ENCODE measurements at places on chromosomes 6 and 20. TPM values are rescaled to one million over a fixed set of nuclear protein-coding genes. Genes with fewer than 3 reads are reported as not detected.

DNA sequence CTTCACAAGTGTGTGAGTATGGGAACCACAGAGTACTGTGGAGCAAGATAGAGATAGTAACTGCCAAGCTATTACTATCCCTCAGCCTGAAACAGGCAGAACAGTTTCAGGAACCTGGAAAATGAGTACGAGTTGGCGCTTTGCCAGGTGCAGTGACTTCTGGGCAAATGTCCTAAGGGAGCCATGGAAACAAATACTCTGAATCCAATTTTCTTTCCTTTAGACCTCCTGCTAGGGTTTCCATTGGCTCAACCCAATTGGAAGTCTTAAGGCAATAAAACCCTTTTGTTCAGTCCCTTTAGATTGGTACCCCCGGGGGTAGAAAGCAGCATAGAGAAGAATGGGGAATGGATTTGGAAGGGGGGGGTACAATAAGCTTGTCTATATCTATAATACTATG, 205.0 kb upstream of the EPHA7 start:
- no peak for DNase-seq
- no peaks in the 10 kb centered on the region for H3K27me3 ChIP-seq
- H3K4me3 ChIP-seq = no peak overlapping the region
- H3K27ac ChIP-seq = no peak overlapping the region
- no peaks in the 10 kb centered on the region for H3K36me3 ChIP-seq

DNA sequence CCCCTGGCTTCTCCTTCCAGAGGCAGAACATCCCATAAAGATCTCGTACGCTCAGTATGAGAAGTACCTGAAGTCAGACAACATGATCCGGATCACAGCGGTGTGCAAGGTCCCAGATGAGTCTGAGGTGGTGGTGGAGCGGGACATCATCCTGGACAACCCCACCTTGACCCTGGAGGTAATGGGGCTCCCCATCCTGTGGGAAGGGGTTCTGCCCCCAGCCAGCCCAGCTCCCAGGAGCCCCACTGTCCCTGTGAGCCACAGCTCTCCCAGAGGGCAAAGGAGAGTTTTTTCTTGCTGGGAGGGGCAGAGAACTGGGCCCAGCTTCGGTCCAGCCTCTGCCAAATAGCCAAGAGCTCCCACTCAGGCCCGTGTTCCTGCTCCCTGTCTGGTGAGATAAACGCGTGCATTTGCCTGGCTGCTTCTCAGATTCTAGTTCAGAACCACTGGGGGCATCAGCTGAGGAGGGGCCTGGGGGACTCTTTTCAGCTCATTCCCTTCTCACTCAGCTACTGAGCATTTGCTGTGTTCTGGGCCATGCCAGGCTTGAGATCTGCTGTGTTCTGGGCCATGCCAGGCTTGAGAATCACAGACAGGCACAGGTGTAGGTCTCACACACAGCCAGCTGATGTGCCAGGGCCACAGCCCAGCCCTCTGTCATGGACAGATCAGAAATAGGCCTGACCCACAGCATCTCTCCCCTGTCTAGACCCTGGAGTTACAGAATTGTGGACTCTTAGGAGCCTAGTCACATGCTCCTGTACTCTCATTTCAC, 39.5 kb downstream of the TGM3 start:
- H3K4me1 ChIP-seq = no peaks in the 10 kb centered on the region
- DNase-seq = peak; percentile 47
- no peak overlapping the region for H3K27ac ChIP-seq
- no peak overlapping the region for H3K4me3 ChIP-seq
- H3K36me3 ChIP-seq = no peaks in the 10 kb centered on the region

DNA sequence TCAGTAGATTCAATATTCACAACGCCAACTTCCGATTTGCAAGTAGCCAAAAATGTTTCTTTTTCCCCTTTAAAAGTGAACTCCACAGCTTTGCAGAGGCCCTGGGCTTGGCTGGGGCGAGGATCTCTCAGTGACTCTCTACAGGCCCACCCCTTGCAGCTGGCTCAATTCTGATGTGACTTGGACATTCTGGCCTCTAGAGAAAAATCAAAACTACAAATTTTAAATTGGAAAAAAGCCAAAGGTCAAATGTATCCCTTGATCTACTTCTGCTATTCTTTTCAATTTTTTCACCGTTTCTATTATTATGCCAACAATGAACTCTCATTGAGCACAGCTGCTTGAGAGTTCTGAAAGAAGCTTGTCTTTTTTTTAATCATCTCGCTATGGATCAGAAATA, 245.9 kb upstream of the HS3ST5 start:
- no peaks in the 10 kb centered on the region for H3K27me3 ChIP-seq
- H3K4me3 ChIP-seq = no peak overlapping the region
- no peak for DNase-seq
- H3K36me3 ChIP-seq = no peaks in the 10 kb centered on the region
- H3K4me1 ChIP-seq = no peaks in the 10 kb centered on the region

Gene RIPOR3
- total RNA-seq = 2.9 TPM

Gene PTCRA
- total RNA-seq = not detected

All from right atrium auricular region (tissue), 2 donors.